ENCODE measurements at places on chromosomes 11 and 22.

- no peak for DNase-seq
These were observed 7.2 kb upstream of the NIPSNAP1 start for GRCh38 chr22:29587938-29588699.

GRCh38 chr11:78929207-78929905 lies 354.7 kb upstream of the NARS2 start:
- no peak for DNase-seq

DNA sequence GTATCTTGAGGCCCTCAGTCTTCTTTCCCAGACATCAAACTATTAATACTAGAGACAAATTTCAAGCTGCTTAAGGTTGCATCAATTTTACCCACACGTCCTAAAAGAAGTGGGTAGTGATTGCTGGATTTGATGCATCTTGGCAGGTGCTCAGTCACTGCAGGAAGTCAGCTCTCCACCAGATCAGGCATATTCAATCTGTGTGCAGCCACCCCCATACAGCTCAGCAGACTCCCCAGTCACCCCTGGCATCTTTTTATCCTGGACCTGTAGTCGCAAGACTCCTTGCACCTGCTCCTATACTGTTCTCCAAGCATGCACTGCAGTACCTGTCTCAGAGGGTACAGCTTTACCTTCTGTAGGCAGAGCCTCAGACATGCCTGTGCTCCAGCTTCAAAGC lies 343.1 kb upstream of the ISX start:
- no peak for DNase-seq

- no peak for DNase-seq
These were observed 5.9 kb upstream of the IFITM3 start for GRCh38 chr11:326592-326841.

Measured in GM20000 (cell line).